ENCODE measurements at places on chromosomes 3 and 15. TPM values are rescaled to one million over a fixed set of nuclear protein-coding genes. Genes with fewer than 3 reads are reported as not detected.

TIMP4 gene
- total RNA-seq, result 1.3 TPM

GHRL gene
- not detected for total RNA-seq

EXOSC7 gene
- 33.4 TPM for total RNA-seq

GPR160 gene
- total RNA-seq, result 25.9 TPM

SOX14 gene
- total RNA-seq, result not detected

TTC23 gene
- 57.0 TPM for total RNA-seq

Measured in urinary bladder (tissue), 4 donors.